ENCODE measurements at places on chromosomes 5 and 9.

- DNase-seq: no peak
These were observed 3.6 kb downstream of the PTGER4 start for GRCh38 chr5:40683305-40683704.

DNA sequence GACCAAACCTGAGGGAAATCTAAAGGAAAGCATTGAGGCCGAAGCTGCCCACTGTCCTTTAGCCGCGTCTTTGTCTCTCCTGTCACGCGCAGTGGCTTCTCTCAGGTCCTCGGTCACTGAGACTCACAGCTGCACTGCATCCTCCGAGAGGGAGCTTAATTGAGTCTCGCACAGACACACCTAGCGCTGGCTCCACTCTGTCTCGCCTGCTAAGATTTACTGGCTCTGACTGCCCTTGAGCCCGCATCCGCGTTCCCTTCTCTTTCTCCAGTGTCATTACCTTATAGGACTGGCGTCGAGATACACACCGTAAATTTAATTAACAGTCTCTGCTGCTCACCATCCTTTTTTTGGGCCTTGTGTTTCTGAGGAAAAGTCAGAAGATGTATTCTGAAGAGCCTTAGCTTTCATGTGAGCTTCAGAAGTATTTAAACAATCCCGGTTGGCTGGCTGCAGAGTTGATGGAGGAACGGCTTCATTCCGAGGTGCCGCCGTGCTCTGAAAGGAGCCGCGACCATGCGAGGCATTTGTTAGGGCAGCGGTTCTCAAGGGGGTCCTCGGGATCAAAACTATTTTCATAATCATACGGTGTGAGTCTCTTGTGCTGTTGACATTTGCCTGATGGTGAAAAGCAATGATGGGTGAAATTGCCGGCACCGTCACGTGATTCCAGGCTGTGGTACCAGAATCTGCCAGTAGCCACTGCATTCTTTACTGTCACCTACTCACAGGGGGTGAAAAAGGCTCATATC, 58.3 kb downstream of the GPR107 start:
- DNase-seq: no peak

DNA sequence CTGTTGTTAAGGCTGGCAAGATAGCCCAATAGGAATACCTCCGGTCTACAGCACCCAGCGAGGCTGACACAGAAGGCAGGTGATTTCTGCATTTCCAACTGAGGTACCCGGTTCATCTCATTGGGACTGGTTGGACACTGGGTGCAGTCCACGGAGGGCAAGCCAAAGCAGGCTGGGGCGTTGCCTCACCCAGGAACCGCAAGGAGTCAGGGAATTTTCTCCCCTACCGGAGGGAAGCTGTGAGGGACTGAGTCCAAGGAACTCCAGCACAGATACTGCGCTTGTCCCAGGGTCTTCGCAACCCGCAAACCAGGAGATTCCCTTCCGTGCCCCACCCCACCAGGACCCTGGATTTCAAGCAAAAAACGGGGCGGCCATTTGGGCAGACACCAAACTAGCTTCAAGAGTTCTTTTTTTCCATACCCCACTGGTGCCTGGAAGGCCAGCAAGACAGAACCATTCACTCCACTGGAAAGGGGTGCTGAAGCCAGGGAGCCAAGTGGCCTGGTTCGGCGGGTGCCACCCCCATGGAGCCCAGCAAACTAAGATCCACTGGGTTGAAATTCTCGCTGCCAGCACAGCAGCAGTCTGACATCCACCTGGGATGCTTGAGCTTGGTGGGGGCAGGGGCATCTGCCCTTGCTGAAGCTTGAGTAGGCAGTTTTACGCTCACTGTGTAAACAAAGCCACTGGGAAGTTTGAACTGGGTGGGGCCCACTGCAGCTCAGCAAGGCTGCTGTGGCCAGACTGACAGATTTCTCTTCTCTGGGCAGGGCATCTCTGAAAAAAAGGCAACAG, 647.2 kb downstream of the BNC2 start:
- DNase-seq: no peak

DNA sequence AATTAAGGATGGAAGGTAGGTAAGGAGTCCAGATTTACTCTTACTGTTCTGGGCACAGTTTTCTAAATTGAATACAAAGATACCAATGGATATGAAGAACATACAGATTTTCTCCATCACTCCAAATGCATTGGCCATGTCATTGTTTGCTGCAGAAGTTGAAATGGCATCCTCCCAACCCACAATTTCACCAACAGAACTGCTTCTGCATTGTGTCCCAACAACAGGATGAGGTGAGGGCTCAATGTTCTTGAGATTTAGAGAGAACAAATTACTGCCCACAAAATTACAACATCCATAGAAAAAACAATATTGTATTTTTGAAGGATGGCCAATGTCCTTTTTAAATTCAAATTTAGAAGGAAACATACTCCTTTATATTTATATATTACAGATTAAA, 88.9 kb downstream of the NUDT12 start:
- DNase-seq: no peak

DNA sequence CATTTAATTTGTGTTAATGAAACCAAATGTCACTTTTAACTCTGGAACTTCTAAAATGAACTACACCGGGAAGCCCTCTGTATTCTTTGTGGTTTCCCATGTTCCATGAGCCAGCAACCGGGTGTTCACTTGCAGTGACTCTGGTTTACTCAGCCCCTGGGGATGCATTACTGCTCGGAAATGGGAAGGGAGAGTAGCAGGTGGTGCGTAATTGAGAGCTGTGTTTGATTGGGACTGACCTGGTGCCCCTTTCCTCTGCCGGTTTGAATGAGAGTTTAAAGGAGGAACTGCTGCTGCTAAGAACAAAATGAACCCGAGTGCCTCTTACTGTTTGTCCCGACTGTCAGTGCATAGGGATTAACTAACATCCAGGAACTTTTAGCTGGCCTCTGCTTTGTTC, 100.1 kb upstream of the DHFR start:
- peak; percentile 71 for DNase-seq

GRCh38 chr5:88729084-88729828, 153.7 kb downstream of the MEF2C start:
- peak; percentile 80 for DNase-seq

GRCh38 chr9:14438232-14439021, 124.5 kb upstream of the NFIB start:
- no peak for DNase-seq

DNA sequence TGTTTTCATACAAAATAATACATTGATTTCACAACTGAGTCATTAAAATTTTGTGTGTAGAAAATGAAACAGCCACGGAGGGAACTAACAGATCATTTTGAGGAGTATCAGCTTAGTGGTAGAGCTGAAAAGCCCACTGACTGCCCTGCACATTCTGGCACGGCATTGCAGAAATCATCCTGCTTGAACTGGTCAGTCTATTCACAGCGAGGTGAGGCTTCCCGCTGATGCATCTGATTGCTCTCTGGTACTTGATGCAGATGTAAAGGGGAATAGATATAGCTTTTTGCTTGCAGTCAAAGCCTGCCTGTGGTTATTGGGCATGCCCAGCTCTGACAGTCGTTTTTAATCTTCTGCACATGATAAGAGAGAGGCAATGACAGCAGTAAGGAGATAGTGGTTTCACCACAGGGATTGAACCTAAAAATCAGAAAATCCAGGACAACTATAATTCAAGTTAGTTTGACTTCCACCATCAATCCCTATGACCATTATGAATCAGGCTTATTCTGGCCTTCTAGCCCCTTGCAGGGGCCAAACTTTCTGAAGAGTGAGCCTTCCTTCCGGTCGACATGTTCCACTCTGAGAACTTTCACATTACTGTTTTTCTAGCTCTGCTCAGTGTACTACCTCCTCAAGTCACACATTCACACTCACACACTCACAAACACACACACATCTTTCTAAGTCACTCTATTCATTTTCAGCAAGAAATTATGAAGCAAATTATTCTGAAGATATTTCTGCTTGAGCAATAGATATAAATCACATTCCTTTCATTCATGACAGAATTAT, 782.8 kb upstream of the NUDT12 start:
- DNase-seq: no peak

GRCh38 chr9:135895202-135895848, 12.0 kb downstream of the CAMSAP1 start:
- no peak for DNase-seq

DNA sequence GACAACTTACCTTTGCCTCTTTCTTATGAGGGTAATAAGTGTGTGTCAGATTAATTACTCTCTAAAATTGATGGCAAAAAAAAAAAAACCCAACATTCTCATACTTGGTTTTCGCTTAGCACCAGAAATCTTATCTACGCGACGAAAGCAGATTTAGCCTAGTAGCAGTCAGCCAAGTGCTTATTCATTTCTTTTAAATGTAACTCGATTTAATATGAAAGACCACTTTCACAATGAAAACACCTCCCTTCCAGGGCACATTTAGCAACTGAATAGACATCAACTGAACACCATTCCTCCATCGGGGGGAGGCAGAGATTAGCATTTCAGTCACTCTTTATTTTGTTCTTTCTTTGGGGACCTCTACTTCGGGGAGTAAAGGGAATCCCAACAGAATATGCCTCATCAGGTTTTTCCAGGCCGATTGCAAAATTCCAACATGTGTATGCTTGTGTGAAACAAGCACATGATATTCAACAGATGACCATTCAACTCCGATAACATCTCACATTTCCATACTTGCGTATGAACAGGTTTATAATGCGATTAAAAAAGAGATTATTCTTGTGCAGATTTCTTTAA, 124.1 kb upstream of the RETREG1 start:
- DNase-seq: no peak

GRCh38 chr9:137866226-137867141, 11.1 kb upstream of the CACNA1B start:
- no peak for DNase-seq

DNA sequence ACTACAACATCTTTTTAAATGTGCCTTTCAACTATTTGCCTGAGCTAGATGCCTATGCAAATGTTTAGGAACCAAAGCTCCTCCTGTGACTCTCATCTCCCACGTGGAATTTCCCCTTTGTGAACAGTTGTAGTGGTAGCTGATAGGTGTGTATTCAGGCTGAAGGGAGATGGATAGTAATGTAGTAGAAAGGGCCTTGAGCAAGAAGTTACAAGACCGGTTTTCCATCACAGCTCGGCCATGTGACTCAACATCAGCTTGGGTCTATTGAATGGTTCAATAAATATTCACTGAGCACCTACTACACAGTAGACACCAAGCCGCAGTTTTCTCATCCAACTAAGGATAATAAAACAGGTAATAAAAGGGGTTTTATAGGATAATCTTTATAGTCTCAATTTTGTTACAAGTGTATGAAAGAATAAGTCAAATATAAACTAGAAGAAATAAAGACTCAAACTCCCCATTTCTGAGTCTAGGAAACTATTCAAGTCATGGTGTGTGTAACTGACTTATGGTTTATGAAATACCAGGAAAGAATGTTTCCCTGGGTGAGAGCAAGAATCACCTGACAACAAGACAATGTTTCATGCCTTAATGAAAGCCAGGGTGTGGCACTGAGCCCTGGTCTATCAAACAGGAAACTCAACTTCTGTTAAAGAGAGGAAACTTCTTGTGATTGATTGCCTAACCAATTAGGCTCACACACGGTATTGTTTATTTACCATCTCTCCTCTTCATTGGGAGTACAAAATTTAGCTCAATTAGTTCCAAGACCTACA, 187.1 kb upstream of the SPEF2 start:
- no peak for DNase-seq

DNA sequence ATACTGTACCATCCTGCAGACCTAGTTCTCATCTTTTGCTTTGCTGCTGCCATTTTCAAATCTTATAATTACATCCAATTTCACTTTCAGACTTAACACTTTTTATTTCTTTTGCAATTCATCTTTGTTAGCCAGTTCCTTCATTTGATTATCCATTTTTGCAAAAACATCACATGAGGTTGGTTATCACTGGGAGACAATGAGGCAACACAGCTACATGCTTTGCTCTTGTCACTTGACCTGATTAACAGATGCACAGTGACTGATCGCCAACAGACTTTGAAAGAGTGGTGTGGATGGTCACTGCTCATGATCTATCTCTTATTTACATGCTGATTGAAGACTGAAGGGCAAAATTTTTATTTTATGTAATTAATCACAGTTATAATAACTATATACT, 17.0 kb upstream of the RNF20 start:
- DNase-seq: no peak

DNA sequence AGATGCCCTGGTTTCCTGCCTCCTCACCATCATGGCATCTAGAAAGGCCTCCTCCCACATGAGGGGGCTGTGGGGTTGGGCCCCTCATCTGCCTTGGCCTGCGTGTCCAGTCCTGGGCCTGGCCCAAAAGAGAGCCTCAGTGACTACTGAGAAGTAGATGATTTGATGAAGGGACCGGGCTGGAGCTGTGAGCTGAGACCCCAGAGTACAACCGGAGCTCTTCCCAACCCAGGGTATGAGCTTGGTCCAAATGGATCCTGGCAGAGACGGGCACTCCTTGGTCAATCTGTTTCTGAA, 62.9 kb downstream of the FGF18 start:
- DNase-seq: no peak

DNA sequence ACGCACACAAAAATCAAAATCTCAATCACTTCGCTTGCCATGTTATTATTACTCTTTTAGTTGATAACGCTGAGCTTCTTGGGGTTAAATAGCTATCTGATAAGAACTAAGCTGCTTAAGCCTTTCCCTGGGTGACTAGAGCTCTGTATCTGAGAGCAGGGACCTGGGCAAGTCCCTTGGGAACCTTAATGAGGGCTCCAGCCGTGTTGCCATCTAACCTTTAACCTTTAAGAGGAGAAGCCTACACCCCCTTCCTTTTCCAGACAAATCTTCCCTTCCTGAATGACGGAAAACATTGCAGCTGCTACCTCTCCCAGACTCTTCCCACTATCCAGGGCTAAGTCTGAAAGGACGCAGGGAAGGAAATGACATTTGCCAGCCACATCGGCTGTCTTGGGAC, 216.5 kb upstream of the RAI14 start:
- no peak for DNase-seq

GRCh38 chr5:177402271-177403043, 2.0 kb upstream of the PFN3 start:
- peak; percentile 56 for DNase-seq

DNA sequence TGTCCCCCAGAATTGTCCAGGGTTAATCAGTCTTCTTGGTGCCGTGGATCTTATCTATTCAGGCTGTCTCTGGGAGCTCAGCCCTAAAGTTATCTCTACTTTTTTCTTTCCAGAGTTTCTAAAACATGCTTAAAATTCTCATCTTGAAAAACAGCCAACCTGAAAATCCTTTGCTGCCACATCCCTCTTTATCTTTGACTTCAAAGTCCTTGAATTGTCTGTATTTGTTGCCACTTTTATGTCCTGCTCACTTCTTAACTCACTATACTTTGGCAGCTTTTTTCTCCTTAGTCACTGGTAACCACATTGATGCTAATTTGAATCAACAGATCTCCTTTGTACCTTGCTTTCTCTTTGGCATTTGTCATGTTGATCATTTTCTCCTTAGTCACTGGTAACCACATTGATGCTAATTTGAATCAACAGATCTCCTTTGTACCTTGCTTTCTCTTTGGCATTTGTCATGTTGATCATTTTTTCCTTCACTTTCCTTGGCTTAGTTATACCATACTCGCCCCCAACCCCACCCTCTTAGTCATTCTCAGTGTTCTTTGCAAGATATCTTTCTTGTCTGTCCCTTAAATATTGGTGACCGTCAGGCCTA, 8.5 kb downstream of the DMXL1 start:
- DNase-seq: no peak

- DNase-seq: no peak
These were observed 75.3 kb downstream of the RGS3 start for GRCh38 chr9:113538701-113539430.

GRCh38 chr5:35436400-35437057, 181.1 kb upstream of the SPEF2 start:
- DNase-seq: peak; percentile 20
